Naive thymus-derived CD8-positive, alpha-beta T cell (primary cell): ENCODE measurements at places on chromosomes 6 and 20.

DNA sequence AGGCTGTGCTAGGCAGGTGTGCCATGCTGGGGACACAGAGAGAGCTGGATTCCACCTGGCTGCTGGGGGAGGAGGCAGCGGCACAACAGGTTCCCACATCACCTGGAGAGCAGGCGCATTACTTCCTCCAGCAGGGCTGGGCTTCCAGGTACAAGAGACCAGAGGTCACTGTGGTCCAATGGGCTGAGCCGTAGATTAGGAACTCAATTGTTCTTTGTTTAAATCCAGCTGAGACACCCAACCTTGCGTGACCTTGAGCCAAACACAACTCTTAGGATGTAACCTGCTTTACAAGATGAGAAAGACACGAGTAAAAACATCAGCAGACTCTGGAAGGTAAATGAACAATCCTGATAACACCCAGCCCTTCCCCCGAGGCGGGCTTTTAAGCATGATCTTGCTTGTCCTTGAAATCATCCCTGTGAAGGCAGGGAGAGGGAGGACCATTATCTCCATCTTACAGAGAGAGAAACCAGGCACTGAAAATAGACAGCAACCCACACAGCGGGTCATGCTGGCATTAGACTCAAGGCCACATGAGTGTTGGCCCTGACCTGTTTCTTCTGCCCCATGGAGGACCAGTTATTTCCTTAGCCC, 216.5 kb upstream of the RREB1 start:
- no peak for DNase-seq

DNA sequence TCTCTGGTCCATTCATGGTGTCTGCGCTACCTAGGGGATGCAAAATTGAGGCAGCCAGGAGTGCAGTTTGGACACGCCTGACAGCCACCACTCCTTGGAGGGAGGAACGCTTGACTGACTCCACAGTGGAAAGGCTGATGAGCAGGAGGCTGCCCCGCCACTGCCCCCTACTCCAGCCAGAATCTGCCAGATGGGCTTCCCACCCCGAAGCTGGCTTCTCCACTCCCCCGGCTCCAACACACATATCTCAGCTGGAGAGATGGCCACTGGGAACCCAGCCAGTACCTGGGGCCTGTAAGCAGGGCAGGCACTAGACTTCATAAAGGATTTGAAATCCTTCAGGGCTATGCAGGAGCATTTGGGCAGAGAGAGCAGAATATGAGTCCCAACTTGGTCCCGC, 51.4 kb upstream of the BLCAP start:
- no peak for DNase-seq

DNA sequence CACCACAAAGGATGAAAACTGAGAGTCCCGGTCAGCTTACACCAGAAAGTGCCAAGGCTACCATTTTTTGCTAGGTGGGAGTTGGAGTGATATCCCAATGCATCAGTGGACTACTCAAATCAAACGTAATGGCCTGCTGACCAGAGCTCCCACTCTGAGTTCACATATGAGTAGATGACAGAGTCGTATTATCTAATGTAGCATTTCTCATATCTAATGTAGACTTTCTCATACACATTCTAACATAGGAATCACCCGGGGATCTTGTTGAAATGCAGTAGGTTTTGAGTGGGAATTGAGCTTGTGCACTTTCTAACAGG, 38.4 kb upstream of the FUCA2 start:
- no peak for DNase-seq

DNA sequence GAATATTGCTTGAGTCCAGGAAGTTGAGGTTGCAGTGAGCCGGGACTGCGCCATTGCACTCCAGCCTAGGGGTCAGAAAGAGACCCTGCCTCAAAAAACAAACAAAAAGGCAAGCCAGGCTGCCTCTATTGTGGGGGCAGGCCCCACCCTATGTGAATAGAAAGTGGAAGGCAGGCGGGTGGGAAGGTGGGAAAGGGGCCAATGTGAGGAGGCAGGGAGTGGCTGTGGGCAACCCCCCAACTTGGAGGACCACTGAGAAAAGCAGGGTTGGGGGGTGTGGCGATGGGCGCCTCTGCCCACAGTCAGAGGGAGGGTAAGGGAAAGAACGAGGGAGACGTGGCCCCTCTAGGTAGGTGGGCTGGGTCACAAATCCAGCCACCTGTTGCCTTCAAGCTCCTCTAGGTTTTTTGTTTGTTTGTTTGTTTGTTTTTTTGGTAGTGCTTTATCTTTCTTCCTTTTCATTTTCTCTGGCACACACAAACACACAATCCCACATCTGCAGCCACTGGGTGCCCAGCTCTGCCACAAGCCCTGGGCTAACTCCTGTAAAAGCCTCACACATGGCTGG, 5.3 kb upstream of the AP5S1 start:
- no peak for DNase-seq

DNA sequence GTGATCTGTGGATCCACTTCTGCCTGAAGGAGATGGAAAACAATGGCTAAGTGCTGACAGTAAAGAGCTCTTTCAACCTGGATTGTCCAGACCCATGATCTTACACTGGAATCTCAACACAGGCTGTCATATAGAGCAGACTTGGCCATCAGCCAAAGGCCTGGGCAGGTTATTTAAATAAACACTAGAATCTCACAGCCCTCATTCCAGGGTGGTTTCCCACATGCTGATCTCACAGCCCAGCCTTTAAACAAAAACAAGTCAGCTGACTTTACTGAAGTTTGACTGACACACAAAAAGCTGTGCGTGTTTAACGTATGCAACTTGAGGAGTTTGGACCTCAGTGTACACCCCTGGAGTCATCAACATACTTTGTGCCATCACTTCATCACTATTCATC, 28.4 kb downstream of the SYNDIG1 start:
- no peak for DNase-seq

GRCh38 chr6:161272635-161273273, 1.1 kb downstream of the AGPAT4 start:
- no peak for DNase-seq

GRCh38 chr6:144898741-144899140, 613.6 kb downstream of the UTRN start:
- DNase-seq, result no peak

- no peak for DNase-seq
Observed at GRCh38 chr6:17497535-17498095, 102.5 kb upstream of the FAM8A1 start.

GRCh38 chr6:118135371-118135770, 228.3 kb downstream of the SLC35F1 start:
- DNase-seq, result no peak

DNA sequence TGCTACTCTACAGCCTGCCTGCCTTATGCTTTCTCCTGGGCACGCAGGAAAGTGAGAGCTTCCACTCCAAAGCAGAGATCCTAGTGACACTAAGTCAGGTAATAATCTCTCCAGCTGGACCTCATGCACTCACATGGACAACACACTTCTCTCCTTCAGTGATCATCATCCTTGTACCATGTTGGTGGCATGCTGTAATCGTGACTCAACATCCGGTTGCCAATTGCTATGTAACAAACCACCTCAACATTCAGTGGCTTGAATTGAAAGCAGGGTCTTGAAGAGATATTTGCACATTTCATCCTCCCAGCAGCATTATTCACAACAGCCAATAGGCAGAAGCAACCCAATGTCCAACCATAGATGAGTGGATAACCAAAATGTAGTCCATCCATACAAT, 40.3 kb upstream of the PPP1R3G start:
- DNase-seq, result no peak

DNA sequence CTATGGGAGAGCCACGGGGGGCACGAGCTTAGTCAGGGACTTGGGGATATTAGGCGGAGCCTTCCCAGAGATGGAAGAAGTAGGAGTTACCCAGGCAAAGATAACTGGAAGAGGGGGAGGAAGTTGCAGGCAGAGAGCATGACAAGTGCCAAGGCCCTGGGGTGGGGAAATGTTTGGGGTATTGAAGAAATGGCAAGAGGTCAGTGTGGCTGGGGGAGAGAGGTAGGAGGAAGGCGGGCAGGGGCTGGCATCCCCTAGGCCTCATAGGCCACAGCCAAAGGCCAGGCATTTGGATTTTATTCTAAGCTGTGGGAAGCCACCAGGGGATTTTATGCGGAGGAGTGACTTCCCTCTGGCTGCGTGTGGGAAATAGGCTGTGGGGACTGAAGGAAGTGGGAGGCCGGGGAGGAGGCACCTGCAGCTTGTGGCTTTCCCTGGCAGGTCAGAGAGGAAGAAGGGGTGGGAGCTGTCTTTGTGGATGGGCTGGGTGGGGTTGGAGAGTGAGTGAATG, 22.7 kb downstream of the SNAI1 start:
- DNase-seq, result no peak

DNA sequence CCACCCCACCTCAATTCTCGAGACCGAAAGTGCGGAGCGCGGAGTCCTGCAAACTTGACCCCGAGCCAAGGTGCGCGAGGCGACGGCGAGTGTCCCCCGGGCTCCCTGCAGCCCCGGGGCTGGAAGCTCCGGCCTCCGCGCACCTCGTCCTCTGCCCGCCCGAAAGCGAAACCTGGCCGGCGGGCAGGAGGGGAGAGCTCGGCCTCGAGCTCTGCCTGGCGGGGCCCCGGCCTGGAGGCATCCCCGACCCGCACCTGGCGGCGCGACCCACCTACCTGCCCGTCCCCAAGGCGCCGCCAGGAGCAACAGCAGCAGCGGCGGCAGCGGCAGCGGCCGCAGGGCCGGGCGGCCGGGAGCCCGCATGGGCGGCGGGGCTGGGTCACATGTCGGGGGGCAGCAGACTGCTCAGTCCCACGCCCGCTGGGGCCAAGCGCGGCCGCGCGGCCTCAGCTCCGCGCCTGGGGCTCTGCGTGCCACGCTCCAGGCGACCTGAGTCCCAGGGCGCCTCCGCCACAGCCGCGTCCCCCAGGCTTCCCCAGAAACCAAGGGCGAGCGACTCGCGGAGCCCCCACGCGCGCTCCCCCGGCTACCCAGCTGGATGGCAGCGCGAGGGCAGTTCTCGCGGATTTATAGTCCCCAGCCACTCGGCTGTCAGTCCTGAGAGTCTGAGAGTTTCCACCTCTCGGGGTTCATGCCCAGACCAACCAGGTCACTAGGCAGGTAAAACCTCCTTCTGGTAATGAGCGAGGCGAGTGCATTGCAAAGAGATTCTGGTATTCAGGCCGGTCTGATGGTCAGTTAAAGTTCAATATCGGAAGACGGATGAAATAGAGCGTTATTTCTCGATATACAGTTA, at the start of gene IL20RA:
TSS of gene IL20RA (minus strand) at position 600 of the 856 bp plus-strand sequence. CDS start at position 363, 237 bp downstream.
- DNase-seq, result no peak

GRCh38 chr20:53803492-53804155, 210.0 kb upstream of the ZNF217 start:
- no peak for DNase-seq

GRCh38 chr6:106750142-106750918, 121.0 kb downstream of the QRSL1 start:
- DNase-seq, result no peak

DNA sequence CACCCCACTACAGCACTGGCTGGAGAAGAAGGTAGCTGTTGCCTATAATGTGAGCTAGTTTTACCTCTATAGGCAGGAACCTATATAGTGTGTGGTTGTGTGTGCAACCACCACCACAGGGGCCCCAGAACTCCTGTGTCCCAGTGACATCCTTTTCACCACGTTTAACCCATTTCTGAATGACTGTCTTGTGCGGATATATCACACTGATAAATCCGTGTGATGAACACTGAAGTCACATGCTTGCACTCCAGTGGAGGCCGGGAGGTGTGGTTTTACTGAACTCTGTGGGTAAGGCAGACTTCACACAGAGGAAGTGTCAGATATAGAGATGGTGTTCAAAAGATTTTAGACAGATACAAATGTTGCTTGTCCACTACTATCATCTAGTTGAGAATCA, 32.5 kb downstream of the SDHAF4 start:
- no peak for DNase-seq

DNA sequence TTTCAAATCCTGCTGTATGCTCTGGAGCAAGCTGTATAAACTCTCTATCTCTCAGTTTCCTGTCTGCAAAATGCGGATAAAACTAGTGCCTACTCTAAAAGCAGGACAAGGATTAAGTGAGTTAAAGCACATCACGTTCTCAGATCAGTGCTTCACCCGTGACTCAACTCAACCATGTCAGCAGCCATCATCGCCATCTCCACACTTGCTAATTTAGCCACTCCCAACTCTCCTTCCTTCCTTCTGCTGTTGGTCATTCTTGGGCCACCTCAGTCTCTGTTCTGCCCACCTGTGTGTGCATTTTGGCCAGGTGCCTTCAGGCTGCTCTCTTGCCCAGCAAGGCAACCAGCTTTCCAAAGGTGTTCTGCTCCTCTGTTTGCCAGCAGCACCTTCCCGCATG, 260.0 kb upstream of the CDYL start:
- no peak for DNase-seq

DNA sequence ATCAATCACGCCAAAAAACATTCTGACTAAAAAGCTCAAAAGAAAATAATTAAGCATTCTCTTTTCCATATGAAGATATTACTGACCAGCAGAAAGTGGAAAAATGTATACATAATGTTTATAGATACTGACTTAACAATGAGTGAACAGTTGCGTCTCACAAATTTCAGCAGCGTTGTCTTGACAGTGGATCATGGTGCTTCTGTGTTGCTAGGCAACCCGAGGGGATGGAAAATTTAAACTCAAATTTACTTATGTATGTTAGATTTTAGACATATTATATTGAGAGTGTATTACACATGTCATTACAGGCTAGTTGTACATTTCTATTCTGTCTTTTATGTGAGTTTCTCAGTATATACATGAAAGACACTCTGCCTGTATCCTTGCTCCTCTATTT, 110.2 kb downstream of the LAMA2 start:
- no peak for DNase-seq

DNA sequence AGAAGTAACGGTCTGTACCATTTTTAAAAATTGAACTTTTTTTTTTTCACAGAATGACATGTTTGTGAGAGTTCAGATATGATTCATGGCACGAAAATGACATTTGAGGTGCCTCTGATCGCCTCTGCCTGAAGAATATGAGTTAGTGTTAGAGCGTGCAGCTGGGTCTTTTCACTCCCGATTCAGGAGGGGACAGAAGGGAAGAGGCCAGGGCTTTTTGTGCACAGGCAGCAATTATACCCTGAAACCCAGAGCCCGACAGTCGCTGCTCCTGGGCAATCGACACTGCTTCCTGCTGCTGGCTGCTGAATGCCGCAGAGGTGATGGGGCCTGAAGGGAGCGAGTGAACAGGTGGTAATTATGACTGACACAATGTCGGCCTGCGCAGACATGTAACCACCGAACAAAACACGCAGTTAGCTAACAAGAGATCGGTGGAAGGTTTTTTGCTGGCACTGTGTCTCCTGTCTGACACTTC, 652.0 kb upstream of the NOX3 start:
- DNase-seq, result no peak

GRCh38 chr6:119308991-119309657, 40.4 kb downstream of the MAN1A1 start:
- DNase-seq, result no peak

DNA sequence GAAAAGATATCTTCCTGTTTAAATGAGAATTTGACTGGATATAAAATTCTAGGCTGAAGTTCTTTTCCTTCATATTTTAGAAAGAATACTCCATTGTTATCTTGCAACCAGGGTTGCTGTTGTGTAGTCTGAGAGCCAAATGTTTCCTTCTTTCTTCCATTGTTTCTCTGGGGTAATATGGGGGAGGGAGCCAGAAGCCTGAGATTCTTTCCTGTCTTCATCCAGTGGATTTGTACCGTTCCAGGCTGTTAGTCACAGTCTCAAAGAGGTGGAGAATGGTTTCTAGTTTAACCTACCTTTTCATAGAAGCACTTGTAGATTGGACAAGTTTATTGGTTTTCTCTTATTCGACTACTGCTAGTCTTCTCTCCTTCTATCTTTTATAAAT, 6.1 kb upstream of the ULBP3 start:
- no peak for DNase-seq
